ENCODE measurements at places on chromosomes 2 and 18. TPM values are rescaled to one million over a fixed set of nuclear protein-coding genes. Genes with fewer than 3 reads are reported as not detected.

- DNase-seq = no peak
Observed at GRCh38 chr2:142502402-142502801, 371.6 kb upstream of the LRP1B start.

Gene IL1R1
- total RNA-seq = 5.0 TPM

DNA sequence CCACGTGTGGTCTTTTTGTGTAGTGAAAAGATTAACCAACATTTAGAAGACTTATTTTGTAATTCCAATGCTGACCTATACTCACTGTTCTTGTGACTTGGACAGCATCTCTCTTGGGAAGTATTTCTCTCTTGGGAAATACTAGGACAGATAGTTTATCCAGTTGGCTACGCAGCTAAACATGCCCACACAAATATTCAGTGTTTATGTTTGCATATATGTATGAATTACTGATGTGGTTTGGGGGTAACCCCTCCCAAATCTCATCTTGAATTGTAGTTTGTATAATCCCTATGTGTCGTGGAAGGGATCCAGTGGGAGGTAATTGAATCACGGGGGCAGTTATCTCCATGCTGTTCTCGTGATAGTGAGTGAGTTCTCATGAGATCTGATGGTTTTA, 2062.3 kb upstream of the CELF4 start:
- no peak for DNase-seq

GRCh38 chr2:237432484-237433092, 18.6 kb upstream of the COL6A3 start:
- peak; percentile 64 for DNase-seq

- no peak for DNase-seq
Observed at GRCh38 chr2:3472966-3473365, 46.4 kb downstream of the ADI1 start.

- no peak for DNase-seq
Observed at GRCh38 chr2:132420816-132421805, 4.5 kb downstream of the GPR39 start.

- no peak for DNase-seq
Observed at GRCh38 chr2:195438692-195439091, 218.3 kb upstream of the SLC39A10 start.

- no peak for DNase-seq
Observed at GRCh38 chr2:71830497-71831192, 317.0 kb downstream of the CYP26B1 start.

GRCh38 chr2:222100704-222101699, 197.8 kb downstream of the PAX3 start:
- DNase-seq = no peak

GRCh38 chr18:78595924-78596573, 383.6 kb upstream of the SALL3 start:
- DNase-seq = no peak

Gene PROM2
- total RNA-seq = 147 TPM

Gene MDH1B
- 4.1 TPM for total RNA-seq

GRCh38 chr2:166444306-166444705, 49.7 kb downstream of the SCN7A start:
- DNase-seq = no peak

Gene GAREM1
- 10.2 TPM for total RNA-seq

- no peak for DNase-seq
Observed at GRCh38 chr2:205681401-205682238, 681 bp upstream of the NRP2 start.

DNA sequence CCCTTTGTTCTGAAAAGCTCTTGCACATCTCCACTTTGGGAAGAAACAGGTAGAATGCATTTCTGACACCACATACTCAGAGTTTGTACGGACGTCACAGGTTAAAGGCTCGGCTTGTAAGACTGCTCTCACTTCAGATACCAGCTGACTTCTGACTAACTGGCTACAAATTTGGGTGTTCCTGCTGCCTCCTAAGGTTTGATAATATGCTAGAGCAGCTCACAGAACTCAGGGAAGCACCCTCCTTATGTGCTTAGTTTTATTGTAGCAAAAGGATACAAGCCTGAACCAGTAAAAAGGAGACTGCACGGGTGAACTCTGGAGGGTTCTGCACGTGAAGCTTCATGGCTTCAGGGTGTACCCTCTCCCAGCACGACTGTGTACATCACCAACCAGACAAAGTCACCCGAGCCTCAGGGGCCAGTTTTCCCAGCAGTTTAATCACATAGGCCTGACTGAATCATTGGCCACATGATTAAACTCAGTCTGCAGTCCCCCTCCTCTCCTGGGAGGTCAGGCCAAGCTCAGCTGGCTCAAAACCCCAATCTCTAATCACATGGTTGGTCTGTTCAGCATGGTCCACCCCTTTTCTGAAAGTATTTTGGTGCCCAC, 749.5 kb upstream of the RAB6C start:
- no peak for DNase-seq

DNA sequence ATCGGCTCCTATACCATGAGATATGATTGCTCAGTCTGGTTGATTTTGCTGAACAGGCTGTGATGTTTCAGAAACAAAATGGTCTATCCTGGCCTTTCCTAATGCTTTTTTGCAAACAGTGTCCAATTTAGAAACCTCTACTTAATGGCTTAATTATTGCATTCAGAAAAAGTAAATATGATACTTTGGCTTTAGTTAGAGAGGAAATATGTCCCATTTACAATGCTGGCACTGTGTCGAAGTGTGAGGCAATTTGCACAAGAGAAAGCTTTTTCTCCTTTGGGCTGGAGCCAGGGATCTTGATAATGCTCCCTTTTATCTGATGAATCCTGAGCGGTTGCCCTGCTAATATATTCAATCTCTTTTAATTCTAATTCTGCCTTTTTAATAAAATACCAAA, 418.9 kb downstream of the EPHA4 start:
- DNase-seq = no peak

Gene NEB
- total RNA-seq = not detected

Gene IHH
- not detected for total RNA-seq

DNA sequence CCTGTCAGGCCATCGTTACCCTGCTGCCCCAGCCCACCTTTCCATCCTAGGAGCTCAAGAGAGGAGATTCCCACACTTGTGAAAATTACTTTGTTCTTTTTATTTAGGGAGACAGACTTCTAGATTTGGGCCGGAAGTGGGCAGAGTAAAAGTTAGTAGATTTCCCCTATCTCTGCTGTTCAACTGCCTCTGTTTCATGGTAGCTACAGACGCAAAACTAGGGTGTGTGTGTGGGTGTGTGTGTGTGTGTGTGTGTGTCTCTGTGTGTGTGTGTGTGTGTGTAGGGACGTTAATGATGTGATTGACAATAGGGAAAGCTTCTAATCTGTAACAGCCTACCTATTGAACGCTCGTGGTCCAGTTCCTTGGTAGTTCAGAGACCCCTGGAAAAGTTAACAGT, 438 bp downstream of the PSMA8 start:
- no peak for DNase-seq

- no peak for DNase-seq
Observed at GRCh38 chr2:124131276-124131675, 106.2 kb downstream of the CNTNAP5 start.

DNA sequence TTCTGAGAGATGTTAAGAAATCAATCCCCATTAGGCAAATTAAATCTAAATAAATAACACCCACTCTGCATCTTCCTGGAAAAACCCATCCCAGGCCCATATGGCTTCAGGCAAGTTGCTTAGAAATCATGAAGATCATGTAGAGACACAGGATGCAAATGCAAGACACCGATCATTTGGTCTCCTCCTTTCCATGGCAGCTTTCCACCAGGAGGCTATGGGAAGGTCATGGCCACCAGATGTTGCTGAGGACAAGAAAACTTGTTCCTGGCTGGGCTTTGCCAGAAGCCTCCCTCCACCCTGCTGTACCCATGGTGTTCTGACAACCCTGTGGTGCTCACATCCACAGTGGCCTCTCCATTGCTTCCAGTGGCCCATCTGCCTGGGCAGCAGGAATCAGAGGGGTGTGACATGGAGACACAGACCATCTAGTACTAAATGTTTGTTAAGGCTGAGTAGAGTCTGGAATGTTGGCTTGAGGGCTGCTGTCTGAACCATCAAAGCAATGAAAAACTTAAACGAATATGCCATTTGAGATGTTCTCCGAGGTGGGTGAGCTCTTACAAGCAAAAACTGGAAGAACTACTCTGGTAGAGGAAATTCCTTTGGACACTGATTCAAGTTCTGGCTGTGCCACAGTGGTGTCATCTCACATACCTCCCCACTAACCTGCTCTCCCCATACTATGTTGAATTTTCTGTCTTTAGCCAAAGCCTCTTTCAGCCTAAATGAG, 293.2 kb downstream of the TNS1 start:
- DNase-seq = no peak

- DNase-seq = no peak
Observed at GRCh38 chr18:36162981-36163380, 24.3 kb upstream of the MOCOS start.

GRCh38 chr2:70132244-70133126, 45.2 kb downstream of the PCBP1 start:
- DNase-seq = no peak

Gene FBLN7
- total RNA-seq = 0.70 TPM

GRCh38 chr18:902229-902628, 2.4 kb upstream of the ADCYAP1 start:
- no peak for DNase-seq

DNA sequence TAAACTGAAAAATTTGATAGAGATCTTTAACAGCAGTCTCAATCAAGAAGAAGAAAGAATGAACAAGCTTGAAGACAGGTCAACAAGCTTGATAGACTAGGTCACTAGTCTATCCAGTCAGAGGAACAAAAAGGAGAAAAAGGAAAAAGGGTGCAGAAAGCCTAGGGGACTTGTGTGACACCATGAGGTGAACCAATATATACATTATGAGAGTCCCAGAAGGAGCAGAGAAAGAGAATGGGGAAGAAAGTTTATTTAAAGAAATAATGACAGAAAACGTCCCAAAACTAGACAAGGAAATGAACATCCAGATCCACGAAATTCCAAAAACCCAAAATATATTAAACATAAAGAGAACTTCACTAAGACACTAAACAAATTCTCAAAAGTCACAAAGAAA, 84.5 kb downstream of the VAPA start:
- DNase-seq = no peak

DNA sequence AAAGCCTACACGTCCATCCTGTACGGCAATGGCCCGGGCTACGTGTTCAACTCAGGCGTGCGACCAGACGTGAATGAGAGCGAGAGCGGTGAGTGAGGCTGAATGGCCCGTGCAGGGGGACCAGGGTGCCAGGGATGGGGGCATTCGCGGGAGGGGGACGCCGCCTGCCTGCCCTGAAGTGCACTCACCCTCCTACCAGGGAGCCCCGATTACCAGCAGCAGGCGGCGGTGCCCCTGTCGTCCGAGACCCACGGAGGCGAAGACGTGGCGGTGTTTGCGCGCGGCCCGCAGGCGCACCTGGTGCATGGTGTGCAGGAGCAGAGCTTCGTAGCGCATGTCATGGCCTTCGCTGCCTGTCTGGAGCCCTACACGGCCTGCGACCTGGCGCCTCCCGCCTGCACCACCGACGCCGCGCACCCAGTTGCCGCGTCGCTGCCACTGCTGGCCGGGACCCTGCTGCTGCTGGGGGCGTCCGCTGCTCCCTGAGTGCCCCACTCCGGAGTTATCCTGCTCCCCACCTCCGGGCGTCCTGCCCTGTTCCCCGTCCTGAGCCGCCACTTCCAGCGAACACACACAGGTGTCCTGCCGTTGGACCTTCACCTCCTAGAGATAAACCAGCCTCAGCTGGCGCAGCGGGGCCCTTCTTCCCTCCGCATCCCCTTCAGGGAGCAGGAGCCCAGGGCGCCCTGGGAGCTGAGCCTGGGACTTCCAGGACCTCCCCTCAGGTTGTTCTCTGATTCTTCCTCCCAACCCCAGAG, 2.9 kb downstream of the ALPI start:
- no peak for DNase-seq

GRCh38 chr2:212970132-212970531, 181.3 kb downstream of the IKZF2 start:
- no peak for DNase-seq

- no peak for DNase-seq
Observed at GRCh38 chr2:134127496-134127895, 126.4 kb upstream of the MGAT5 start.

DNA sequence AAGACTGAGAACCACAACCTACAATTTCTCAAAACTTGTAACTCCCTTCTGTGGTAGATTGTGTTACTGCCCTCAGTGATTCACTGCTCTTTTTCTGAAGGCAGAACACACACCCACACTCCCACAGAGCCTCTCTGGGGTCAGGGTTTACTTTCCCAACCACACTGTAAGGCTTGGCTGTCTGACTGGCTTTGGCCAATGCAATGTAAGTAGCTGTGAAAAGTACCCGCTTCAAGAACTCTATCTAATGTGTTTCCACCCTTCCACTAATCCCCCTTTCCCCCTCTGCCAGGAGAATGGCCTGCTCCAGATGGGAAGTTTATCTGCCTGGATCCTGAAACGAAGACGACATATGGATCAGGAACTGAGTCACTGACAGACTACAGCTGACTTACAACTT, 222.7 kb downstream of the CDH2 start:
- no peak for DNase-seq

- DNase-seq = no peak
Observed at GRCh38 chr18:58187674-58188073, 143.6 kb downstream of the NEDD4L start.

- no peak for DNase-seq
Observed at GRCh38 chr2:16666449-16666801, 791 bp upstream of the CYRIA start.

Gene PLCD4
- 0.74 TPM for total RNA-seq

Gene PAX3
- total RNA-seq = not detected

Measured in PC-9 (cell line).